GOT3 (cell line): ENCODE measurements at places on chromosomes 2 and 18.

DNA sequence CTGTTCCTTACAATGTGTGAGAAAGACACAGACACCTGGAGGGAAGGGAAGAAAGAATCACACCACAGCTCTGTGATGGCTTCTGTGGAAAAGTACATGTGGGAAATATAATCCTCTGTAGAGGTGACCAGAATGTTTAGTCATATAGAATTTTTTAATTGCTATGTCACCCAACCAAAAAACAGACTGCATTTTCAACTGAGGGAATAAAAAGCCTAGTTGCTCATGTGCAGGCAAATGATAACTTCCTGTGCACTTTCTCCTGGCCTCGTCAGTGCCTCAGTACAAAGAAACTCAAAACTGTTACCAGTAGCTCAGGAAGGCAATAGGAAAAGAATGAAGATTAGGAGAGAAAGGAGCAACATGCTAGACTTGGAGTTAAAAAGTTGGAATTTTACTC, 326.8 kb downstream of the OSR1 start:
- no peak for DNase-seq

- no peak for DNase-seq
These were observed 5.1 kb downstream of the RHOB start for GRCh38 chr2:20451761-20452499.

- DNase-seq: no peak
These were observed 43.7 kb downstream of the TMEM37 start for GRCh38 chr2:119475225-119475856.

- DNase-seq: no peak
These were observed 7.3 kb downstream of the SFXN5 start for GRCh38 chr2:73063909-73064875.

DNA sequence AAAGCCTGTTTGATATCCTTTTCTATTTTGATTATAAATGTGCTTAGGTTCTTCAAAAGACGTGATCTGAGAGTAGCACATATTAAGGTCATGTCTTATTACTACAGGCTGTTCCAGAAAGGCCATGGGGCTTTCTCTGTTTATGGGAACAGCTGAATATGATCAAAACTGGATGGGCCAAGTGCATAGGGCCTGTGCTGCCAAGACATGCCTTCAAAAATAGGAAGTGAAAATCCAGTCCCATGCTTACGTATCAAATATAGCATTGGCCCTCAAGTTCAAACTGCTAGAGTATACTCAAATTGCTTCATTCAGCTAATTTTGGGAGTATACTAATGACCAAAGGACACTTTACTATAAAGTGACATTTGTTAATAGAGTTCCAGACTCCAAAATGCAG, 24.1 kb downstream of the SLC25A52 start:
- DNase-seq: no peak

DNA sequence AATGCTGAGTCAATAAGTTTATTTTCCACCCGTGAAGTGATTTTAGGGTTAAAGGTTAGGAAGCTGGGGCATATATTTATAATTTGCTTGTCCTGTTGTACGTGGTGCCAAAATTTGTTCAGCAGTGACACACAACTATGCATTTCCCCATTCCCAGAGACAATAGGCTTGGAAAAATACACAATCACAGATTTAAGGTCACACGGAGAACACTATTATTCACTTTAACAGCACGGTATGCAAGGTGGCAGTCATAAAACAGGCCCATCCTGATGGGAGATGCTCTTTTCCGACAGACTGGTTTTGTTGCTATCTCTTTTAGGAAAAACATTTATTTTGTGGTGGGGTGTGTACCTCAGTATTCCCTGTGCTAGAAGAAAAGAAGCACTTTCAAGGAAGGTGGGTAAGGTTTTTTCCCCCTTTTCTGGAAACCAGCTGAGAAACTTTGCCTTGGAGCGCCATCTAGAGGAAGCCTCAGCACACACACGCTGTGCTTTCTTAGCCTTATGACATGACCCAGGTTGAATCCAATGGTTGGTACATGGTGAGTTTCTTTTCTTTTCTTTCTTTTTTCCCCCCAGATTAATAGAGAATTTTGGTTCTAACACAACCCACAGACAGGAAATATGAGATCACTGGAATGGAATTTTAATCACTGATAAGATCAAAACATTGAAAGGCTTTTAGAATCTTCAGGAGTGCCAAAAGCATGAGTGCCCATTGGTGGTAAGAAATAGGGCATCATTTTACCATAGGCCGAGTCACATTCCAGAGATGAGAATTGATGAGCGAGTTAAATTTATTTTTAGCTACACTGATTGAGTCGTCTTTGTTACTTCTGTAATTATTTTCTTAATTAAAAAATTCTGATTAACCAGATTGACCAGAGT, 332.1 kb downstream of the AGPS start:
- no peak for DNase-seq

- no peak for DNase-seq
These were observed 47.2 kb downstream of the SLC14A2 start for GRCh38 chr18:45662468-45662867.

- no peak for DNase-seq
These were observed 31.0 kb upstream of the GREB1 start for GRCh38 chr2:11502740-11503292.

GRCh38 chr2:182831921-182832320, 34.5 kb downstream of the FRZB start:
- no peak for DNase-seq

DNA sequence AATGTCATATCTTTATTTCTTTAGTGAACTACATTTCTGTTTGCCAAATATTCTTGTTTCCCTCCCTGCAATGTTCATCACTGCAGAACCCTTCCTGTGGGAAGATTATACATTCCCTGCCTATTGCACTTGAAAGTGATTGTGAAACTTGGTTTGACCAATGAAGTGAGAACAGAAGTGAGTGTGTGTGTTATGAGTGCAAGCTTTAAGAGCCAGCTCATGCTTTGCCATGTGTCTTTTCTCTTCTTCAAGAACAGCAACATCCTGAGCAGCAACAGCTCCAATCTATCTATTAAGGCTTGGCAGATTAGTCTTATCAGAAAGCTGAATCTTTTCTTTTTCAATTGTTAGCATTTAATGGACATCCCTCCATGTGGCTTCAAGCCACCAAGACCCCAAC, 42.0 kb upstream of the UBE2E3 start:
- DNase-seq: no peak

GRCh38 chr2:221518201-221518934, 53.7 kb downstream of the EPHA4 start:
- DNase-seq: no peak

- no peak for DNase-seq
These were observed 113.2 kb downstream of the MRO start for GRCh38 chr18:50706651-50707050.

DNA sequence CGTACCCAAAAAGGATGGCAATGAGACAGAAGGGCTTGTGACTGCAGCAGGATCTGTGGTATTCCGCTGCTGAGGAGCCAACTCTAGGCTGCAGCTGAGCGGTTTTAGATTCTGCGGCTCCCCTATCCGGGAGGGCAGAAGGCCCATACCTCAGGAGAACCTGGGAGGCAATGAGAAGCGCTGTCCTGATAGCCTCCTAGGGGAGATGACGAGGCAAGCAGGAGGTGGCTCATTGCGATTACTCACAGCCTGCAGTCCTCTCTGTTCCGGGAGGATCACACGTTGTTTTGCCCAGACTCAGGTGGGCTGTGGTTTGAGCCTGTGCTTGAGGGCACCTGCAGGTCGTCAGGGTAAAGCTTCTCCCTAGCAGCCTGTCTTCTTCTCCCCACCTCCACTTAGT, 65.1 kb downstream of the COA5 start:
- no peak for DNase-seq

GRCh38 chr2:21422724-21423522, 299.2 kb downstream of the TDRD15 start:
- no peak for DNase-seq

- DNase-seq: no peak
These were observed 19.4 kb downstream of the FZD5 start for GRCh38 chr2:207750345-207750744.

- DNase-seq: no peak
These were observed 12.7 kb downstream of the CCNYL1 start for GRCh38 chr2:207724113-207724512.

DNA sequence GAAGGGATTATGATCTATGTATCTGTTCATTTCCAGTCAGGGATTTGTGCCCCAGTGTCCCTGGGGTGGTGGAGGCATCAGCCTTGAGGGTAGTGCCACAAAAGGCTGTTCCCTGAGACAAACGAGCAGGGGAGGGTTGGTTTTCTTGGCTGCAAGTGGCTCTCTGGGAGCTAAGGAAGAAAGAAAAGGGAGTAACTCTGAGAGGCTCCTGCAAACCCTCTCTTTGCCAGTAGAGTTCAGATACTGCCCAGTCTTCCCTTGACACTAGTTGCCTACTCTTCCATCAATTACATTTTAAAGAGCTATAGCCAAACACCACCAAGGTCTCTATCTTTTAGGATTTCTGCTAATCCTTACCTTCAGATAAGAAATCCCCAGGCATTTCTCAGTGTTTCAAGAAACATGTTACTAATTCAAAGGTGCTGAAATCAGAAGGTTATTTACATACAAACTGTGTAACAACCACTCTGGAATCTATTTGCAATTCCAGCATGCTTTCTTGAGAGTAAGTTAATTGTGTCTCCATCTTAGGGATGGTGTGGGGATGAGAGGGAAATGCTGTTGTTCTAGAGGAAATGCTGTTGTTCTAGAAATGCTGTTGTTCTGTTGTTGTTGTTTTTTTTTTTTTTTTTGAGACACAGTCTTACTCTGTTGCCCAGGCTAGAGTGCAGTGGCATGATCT, 18.7 kb upstream of the KCTD1 start:
- DNase-seq: no peak

GRCh38 chr18:30527917-30528316, 514.6 kb downstream of the DSC3 start:
- no peak for DNase-seq

- DNase-seq: no peak
These were observed 395.2 kb downstream of the MTX2 start for GRCh38 chr2:176664478-176664877.

- DNase-seq: no peak
These were observed 11.3 kb downstream of the PTPRN start for GRCh38 chr2:219297766-219298456.

DNA sequence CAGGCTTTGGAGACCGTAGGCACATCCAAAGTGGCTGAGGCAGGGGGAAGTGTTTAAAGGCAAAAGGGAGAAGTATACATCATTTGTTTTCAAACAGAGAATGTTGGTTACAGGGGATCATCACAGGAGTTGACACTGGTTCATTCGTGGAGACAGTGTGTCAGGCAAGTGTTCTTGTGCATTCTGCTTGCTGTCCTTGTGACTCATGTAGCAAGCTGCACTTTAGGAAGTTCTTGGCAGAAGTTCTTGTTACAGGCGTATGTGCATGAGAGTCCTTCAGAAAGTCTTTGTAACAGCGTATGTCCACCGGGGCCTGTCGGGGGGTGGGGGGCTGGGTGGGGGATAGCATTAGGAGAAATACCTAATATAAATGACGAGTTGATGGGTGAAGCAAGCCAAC, 36.5 kb upstream of the B4GALT6 start:
- no peak for DNase-seq

DNA sequence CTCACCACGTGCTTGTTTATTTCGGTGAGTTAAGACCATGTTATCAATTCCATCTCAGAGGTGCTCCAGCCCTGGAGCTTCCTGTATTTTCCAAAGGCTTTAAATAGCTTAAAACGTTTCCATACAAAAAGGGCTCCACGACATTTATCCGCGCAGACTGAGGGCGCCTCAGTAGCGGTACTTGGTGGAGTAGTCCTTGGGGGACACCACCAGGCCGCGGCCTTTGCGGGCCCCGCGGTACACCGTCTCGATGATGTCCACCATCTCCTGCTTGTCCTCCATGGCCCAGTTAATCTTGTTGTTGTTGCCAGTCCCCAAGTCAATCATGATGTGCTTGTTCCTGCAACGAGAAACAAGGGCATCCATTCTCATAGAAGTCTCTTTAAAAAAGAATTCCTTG, 9.1 kb downstream of the HSBP1L1 start:
- DNase-seq: no peak

DNA sequence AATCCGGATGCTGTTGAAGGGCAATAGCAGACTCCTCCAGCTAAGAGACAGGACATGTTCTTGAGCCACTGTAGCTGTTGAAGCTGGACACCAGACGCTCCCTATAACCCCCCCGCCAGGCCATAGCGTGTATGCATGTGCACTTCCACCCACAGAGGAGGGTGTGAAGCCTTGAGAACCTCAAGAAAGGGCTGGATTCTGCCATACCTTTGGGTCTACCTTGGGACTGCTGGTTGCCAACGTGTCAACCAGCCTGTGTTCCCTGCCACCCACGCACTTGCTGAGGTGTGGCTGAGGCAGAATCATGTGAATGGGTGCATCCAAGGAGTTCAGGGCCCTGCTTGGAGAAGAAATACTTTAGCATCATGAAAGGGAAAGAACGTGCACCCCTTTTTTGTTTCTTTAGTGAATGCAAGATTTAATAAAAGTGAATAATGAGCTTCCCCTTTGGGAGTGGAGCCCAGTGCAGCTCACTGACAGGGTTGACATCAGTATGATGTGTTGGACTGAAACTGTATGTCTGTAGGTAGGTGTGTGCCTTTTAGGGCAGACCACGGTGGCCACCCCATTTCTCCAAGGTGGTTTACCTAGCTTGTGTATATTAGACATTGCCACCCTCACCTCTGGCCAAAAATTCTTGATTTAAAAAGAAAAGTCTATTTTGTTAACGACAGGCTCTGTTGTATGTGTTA, 198.3 kb downstream of the MGAT5 start:
- DNase-seq: no peak

DNA sequence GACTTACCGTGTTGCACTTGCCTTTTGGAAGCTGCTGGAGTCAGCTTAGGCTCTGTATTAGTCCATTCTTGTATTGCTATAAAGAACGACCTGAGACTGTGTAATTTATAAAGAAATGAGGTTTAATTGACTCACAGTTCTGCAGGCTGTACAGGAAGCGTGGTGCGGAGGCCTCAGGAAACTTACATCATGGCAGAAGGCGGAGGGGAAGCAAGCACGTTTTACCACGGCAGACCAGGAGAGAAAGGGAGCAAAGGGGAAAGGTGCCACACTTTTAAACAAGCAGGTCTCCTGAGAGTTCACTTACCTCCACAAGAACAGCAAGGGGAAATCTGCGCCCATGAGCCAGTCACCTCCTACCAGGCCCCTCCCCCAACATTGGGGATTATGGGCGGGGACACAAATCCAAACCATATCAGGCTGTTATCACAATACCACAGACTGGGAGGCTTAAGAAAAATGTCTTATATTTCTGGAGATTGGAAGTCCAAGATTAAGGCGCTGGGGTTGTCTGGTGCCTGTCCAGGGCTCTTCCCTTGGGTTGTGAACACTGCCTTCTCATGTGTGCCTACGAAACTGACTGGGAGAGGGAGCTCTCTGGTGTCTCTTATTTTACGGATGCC, 3.6 kb upstream of the D2HGDH start:
- no peak for DNase-seq
